Dermis blood vessel endothelial cell (primary cell): ENCODE measurements at places on chromosomes 13 and 19. TPM values are rescaled to one million over a fixed set of nuclear protein-coding genes. Genes with fewer than 3 reads are reported as not detected.

The GJB2 gene
- 0.05 and 0.17 TPM in 2 replicates for total RNA-seq

The CALR gene
- total RNA-seq = 1,244 and 1,415 TPM in 2 replicates

The NANOS3 gene
- not detected in 2 replicates for total RNA-seq

The C19orf47 gene
- total RNA-seq = 5.3 and 9.2 TPM in 2 replicates

The PNMA8A gene
- total RNA-seq = under 0.01 and 0.98 TPM in 2 replicates

The PDS5B gene
- 35.7 and 40.2 TPM in 2 replicates for total RNA-seq

- no peak for DNase-seq
Measured at GRCh38 chr19:31591258-31591657, 242.0 kb upstream of the TSHZ3 start.

DNA sequence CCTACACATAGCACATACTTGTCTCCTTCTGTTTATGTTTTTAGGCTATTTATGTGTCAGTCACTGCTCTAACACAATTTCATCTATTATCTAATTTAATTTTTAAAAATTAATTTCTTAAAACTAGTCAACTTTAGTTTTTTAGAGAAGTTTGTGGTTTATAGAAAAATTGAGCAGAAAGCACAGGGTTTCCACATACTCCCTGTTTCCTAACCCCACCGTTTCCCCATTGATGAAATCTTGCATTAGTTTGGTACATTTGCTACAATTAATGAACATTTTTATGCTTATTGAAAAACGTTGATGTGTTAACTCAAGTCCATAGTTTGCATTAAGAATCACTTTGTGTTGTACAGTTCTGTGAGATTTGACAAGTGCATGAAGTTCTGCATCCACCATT, 53.5 kb downstream of the TNFSF13B start:
- DNase-seq = no peak

- DNase-seq = no peak
Measured at GRCh38 chr19:7471696-7472615, 16.9 kb downstream of the PEX11G start.

DNA sequence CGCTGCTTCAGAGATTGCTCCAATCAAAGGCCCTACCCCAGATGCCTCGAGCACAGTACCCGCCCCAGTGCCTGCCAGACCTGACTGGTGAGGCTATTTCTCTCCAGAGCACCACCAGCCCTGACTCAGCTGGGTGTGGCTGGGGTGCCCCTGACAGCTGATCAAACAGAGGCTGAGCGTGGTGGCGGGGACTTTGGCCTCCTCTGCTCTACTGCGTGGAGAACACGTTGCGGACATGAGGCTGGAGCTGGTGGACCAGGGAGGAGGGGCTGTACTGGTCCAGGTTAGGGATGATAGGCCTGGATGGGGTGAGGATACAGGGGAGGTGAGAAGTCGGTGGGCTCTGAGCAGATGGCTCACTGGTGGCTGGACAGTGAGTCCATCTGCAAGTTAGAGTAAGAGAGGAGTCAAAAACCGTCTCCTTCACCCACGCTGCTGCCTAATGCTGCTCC, 3.5 kb upstream of the DOCK6 start:
- peak; percentile 51 for DNase-seq

DNA sequence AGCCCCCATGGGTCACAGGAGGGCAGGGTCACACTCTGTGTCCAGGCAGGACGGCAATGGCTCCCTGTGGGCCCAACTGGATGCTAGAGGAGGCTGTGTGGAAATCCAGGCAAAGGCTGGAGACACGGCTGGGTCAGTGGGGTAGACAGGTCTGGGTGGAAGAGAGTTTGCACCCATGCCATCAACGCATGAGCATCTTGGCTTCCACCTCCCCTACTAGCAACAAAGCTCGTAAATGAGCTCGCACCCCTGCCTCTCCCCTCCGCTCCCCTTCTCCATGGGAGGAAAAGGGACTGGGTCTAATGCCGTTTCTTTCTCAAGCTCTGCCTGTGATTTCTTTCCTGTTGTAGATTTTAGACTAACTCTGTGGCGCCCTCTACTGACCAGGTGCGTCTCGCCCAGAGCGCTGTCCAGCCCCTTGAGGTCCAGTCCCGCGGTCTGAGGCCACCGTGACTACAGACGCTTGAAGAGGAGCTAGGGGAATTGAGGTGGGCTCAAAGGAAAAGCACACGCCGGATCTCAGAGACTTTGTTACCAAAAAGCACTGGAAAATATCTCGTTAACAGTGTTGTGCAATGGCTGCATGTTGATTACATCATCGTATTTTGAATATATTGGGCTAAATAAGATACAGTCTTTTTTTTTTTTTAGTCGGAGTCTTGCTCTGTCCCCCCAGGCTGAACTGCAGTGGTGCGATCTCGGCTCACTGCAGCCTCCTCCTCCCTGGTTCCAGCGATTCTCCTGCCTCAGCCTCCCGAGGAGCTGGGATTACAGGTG, 50.7 kb upstream of the USP29 start:
- DNase-seq = no peak

DNA sequence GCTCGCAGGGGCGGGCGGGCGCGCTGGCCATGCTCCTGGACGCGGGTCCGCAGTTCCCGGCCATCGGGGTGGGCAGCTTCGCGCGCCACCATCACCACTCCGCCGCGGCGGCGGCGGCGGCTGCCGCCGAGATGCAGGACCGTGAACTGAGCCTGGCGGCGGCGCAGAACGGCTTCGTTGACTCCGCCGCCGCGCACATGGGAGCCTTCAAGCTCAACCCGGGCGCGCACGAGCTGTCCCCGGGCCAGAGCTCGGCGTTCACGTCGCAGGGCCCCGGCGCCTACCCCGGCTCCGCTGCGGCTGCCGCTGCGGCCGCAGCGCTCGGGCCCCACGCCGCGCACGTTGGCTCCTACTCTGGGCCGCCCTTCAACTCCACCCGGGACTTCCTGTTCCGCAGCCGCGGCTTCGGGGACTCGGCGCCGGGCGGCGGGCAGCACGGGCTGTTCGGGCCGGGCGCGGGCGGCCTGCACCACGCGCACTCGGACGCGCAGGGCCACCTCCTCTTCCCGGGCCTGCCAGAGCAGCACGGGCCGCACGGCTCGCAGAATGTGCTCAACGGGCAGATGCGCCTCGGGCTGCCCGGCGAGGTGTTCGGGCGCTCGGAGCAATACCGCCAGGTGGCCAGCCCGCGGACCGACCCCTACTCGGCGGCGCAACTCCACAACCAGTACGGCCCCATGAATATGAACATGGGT, 599 bp downstream of the ZIC2 start:
- peak; percentile 41 for DNase-seq

DNA sequence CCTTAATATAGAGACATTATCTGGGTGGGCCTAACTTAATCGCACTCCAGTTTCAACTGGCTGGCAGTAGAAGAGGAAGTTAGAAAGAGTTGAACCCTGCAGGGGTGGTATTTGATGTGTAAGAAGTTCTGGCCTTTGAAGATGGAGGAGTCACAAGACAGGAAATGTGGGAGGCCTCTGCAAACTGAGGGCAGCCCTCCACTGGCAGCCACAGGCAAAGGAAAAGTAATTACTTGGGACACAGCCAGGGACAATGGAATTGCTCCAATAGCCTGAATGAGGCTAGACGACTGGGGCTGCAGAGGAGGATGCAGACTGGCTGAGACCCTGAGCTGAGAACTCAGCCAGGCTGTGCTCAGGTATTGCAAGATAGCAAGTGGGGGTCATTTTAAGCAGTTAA, 703.3 kb upstream of the ARGLU1 start:
- DNase-seq = peak; percentile 81

DNA sequence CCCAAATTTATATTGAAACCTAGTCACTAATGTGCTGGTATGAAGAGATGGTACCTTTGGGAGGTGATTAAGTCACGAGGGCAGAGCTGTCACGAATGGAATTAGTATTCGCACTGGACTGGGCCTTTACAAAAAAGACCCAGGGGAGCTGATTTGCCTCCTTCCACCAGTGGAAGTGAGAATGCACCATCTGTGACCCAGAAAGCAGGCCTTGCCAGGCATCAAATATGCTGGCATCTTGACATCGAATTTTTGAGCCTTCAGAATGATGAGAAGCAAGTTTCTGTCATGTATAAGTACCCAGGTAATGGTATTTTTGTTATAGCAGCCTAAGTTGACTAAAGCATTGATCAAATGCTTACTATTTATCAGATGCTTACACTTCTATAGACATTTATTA, 373.6 kb downstream of the FGF14 start:
- DNase-seq = no peak

DNA sequence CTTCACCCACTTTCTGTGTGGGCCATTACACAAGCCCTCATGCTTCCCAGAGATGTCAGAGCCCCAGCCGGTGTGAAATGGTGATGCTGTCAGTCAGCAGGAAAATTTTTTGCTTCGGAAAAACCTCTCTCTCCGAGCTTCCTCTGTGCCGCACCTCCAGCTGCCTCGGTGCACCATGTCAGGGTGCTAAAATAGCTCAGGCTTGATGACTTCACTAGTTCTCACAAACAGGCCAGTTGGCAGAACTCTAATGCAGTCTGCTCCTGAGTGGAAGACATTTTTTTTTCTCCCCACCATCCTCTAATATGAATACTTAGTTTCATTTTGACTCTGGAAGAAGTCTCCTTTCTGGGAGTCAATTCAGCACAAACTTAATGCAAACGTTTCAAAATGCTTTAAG, 71.3 kb downstream of the KLF12 start:
- DNase-seq = peak; percentile 44

DNA sequence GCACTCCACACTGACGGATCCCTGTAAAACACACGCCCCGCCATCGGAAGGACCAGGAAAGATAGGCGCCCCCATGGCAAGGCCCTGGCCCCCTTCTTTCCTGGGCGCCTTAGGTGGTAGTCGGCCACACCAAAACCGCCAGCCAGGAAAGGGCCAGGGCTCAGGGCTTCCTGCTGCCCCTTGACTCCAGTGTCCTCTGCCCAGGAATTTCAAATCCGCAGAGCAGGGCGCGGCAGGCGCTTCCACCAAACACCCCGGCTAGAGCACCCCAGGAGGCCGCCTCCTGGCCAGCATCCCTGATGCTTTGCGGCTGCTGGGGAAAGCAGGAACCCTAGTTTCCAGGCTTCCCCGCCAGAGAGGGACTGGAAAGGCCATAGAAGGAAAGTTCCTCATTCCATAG, 57.5 kb downstream of the ZNF726 start:
- no peak for DNase-seq

- DNase-seq = no peak
Measured at GRCh38 chr19:1979642-1980041, 35.9 kb downstream of the BTBD2 start.

GRCh38 chr13:30867089-30867669, 38.9 kb upstream of the MEDAG start:
- DNase-seq = no peak

- peak; percentile 56 for DNase-seq
Measured at GRCh38 chr13:105037110-105037509, 1498.4 kb downstream of the EFNB2 start.

DNA sequence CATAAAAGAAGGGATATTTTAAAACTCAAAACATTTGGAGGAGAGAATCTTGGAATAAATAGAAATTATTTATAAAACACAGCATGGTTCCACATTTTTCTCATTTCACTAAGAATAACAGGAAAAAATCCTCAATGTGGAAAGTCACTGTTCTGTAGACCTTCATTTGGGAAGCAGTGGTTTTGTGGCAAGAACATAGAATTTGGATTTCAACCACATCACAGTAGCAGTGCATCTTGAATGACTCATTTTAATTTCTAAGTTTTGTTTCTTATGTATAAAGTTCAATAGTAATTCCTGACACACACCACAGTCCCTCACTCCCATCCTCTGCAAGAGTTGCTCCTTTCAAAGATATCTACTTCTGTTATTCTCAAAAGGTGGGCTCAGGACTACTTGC, 264.0 kb downstream of the ENOX1 start:
- DNase-seq = no peak

- peak; percentile 98 for DNase-seq
Measured at GRCh38 chr19:10695401-10696398, 5.5 kb upstream of the QTRT1 start.

DNA sequence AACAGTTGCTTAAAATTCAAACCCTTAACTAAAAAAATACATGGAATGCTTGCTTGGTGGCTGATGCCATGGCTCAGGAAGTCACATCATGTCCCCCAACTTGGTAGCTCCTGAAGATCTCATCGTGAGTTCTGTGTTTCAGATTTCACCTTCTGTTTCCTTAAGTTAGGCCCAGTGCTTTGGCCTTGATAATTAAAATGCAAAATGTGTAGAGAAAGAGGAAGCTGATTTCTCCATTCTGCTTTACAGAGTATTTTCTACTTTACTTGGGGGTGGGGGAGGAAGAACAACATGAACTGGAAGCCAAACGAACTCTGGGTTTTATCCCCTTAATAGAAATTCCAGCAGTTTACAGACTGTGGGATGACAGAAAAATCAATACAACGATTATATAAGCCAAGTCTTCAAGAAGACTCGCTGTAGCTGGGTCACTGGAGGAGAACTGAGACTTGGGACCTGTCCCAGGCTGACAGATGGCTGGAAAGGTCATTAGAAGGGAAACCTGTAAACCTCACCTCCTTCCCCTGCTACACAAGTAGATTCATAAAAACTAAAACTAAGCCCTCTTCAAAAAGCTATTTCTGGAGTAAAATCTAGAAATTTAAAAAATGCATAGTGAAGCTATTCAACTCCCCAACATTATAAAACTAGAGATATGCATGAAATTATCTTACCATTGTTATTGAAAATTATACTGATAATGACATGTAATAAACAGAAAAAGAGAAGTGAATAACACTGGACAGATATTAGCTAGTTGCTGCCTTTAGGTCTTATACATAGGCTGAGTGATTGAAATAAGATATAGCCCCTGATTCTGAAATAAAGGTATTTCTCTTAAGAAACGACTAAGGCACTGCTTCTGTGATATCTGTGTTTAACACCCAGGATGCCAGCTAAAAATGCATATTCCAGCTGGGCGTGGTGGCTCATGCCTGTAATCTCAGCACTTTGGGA, 22.1 kb upstream of the GGACT start:
- no peak for DNase-seq

GRCh38 chr13:96621634-96622183, 372.6 kb downstream of the OXGR1 start:
- no peak for DNase-seq

GRCh38 chr13:51849145-51850101, 4.4 kb upstream of the TMEM272 start:
- peak; percentile 14 for DNase-seq

DNA sequence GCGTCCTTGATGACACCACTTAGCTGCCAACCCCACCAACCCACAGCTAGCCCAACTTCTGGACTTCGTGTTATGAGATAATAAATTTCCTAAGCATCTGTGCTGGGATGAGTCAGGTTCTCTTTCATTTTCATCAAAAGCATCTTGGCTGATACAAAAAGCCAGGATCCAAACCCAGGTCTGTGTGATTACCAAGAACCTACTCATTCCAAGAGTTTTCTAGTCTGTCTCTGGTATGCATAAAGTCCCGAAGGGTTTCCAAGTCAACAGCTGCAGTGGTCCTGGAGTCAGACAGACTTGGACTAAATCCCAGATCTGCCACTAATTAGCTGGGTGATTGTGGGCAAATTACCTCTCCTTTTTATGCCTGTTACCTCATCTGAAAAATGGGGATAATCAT, 55.5 kb upstream of the SERP2 start:
- no peak for DNase-seq

DNA sequence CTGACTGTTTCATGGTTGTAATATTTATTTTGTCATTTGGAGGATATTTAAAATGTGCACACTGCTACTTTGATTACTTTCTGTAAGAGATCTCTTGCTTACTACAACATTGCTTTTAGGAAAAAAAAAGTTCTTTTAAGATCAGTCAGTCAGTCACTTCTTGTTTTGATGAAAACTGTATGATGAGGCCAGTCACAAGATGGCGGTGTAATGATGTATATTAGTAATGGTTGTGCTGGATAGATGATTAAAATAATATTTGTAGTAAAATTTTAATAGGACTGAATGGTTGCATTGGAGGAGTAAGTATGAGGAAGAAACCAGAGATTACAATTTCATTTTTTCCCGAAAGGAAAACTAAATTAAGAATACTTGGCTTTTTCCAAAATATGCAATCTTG, 2411.1 kb downstream of the PCDH9 start:
- DNase-seq = peak; percentile 19
